ENCODE measurements at places on chromosomes 7 and 10.

GRCh38 chr10:19385846-19386450 lies 337.3 kb downstream of the MALRD1 start:
- no peaks in the 10 kb centered on the region for H3K36me3 ChIP-seq
- no peak overlapping the region for H3K27ac ChIP-seq
- no peaks in the 10 kb centered on the region for H3K4me1 ChIP-seq
- no peak for DNase-seq

- H3K27ac ChIP-seq: no peak overlapping the region
- H3K4me1 ChIP-seq: peaks cover 30% of the 10 kb centered on the region
- no peak overlapping the region for H3K4me3 ChIP-seq
- H3K36me3 ChIP-seq: no peaks in the 10 kb centered on the region
Observed at GRCh38 chr7:140260352-140261104, 83.7 kb upstream of the KDM7A start.

- DNase-seq: no peak
- no peak overlapping the region for H3K4me3 ChIP-seq
- H3K27ac ChIP-seq: no peak overlapping the region
- no peaks in the 10 kb centered on the region for H3K27me3 ChIP-seq
- H3K4me1 ChIP-seq: peaks cover 13% of the 10 kb centered on the region
- H3K36me3 ChIP-seq: no peaks in the 10 kb centered on the region
Observed at GRCh38 chr7:70312336-70312735, 714.1 kb downstream of the AUTS2 start.

GRCh38 chr7:71290452-71290851 lies 158.5 kb downstream of the GALNT17 start:
- no peaks in the 10 kb centered on the region for H3K4me1 ChIP-seq
- no peaks in the 10 kb centered on the region for H3K36me3 ChIP-seq
- H3K27ac ChIP-seq: no peak overlapping the region
- H3K27me3 ChIP-seq: no peaks in the 10 kb centered on the region

DNA sequence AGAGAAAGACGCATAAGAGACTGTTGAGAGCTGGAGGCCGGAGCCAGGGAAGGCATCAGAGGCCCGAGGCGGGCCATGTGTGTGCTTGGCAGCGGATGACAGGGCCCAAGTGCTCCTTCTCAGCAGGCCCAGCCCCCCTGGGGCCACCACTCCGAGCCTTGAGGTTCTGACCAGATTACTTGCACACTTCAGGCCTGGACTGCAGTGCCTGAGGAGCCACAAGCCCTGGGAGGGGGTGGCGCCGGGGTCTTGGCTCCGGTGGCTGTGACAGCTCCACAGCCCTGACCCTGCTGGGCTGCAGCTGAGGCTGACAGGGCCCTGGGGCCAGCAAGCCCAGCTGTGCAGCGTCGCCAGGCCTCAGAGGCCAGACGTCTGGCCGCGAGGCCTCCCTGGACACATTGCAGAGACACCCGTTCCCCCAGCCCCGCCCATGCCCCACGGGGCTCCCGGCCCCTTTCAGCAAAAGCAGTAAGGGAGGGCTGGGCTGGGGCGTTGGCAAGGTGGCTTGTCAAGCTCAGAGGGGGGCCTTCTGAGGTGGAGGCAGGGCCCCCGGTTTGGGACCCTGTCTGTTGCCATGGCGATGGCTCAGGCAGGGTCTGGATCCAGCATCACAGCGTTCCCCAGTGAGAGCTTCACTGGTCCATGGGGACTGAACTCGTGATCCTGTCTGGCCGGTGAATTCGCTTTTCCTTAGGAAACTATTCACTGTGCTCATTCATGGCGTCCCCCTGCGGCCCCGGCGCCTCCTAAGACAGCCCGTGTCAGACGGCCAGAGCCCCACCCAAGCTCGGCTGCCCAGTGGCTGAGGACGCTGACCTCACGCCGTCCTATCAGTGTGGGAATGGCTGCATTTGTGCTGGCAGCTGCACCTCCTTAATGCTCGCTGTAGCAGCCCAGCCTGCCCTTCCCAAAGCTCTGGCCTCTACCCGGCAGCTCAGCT lies 5.7 kb downstream of the ELN start:
- H3K27me3 ChIP-seq: peaks cover 22% of the 10 kb centered on the region
- no peak for DNase-seq
- H3K4me1 ChIP-seq: peaks cover 4% of the 10 kb centered on the region
- H3K36me3 ChIP-seq: no peaks in the 10 kb centered on the region

Measured in activated naive CD4-positive, alpha-beta T cell treated with anti-CD3 and anti-CD28 coated beads for 36 hours (primary cell).